ENCODE measurements at places on chromosomes 2 and 18.

GRCh38 chr2:120307482-120307881, 38.5 kb upstream of the INHBB start:
- no peak overlapping the region for H3K27ac ChIP-seq
- H3K36me3 ChIP-seq = no peaks in the 10 kb centered on the region
- DNase-seq = no peak

DNA sequence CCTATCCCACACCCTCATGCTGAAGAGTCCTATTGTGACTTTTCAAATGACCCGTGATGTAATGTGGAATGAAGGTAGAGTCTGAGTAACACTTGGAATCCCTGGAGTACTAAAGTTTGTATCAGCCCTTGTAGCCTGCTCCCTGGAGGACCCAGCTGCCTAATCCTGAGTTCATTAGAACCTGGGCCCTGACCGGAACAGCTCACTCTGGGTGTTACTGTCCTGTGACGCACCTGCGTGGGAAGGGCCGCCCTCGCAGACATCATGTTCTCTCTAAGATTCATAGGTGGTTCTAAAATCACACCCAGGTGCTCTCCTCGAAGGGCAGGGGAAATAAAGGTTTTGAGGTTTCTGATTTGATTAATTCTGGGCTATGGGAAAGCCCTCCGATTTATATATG, 62.3 kb downstream of the NCK2 start:
- H3K36me3 ChIP-seq = no peaks in the 10 kb centered on the region
- no peak overlapping the region for H3K27ac ChIP-seq
- H3K27me3 ChIP-seq = no peaks in the 10 kb centered on the region
- peaks cover 55% of the 10 kb centered on the region for H3K4me1 ChIP-seq
- DNase-seq = no peak

DNA sequence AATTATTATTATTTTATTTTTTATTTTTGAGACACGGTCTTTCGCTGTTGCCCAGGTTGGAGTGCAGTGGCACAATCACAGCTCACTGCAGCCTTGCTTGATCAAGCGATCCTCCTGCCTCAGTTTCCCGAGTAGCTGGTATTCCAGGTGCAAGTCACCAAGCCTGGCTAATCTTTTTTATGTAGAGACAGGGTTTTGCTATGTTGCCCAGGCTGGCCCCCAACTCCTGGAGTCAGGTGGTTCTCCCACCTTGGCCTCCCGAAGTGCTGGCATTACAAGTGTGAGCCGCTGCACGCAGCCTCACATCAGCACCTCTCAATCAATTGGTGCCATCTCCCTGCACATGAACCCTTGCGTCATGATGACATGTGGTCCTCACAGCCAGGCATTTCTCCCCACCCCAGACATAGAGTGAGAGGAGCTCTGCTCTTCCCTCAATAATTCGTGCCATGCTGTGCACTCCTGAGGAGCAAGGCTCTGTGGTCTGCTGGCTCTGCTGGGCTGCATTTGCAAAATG, 5.9 kb downstream of the INPP5D start:
- H3K27me3 ChIP-seq = no peaks in the 10 kb centered on the region
- no peak overlapping the region for H3K4me3 ChIP-seq
- H3K36me3 ChIP-seq = no peaks in the 10 kb centered on the region
- DNase-seq = peak; percentile 77
- H3K27ac ChIP-seq = no peak overlapping the region

- no peak overlapping the region for H3K27ac ChIP-seq
- no peaks in the 10 kb centered on the region for H3K4me1 ChIP-seq
- H3K36me3 ChIP-seq = no peaks in the 10 kb centered on the region
- no peaks in the 10 kb centered on the region for H3K27me3 ChIP-seq
Observed at GRCh38 chr2:98839292-98839691, 96.7 kb downstream of the CRACDL start.

- no peaks in the 10 kb centered on the region for H3K36me3 ChIP-seq
- no peak for DNase-seq
- H3K4me1 ChIP-seq = no peaks in the 10 kb centered on the region
- no peaks in the 10 kb centered on the region for H3K27me3 ChIP-seq
- no peak overlapping the region for H3K27ac ChIP-seq
Observed at GRCh38 chr2:208042450-208042849, 17.1 kb upstream of the PLEKHM3 start.

GRCh38 chr18:45852631-45853030, 27.2 kb downstream of the SIGLEC15 start:
- no peak for DNase-seq
- no peaks in the 10 kb centered on the region for H3K27me3 ChIP-seq
- H3K4me1 ChIP-seq = no peaks in the 10 kb centered on the region
- H3K27ac ChIP-seq = no peak overlapping the region

GRCh38 chr2:433216-433615, 145.3 kb upstream of the ALKAL2 start:
- H3K36me3 ChIP-seq = no peaks in the 10 kb centered on the region
- no peak overlapping the region for H3K27ac ChIP-seq
- H3K4me1 ChIP-seq = no peaks in the 10 kb centered on the region
- no peak overlapping the region for H3K4me3 ChIP-seq

- H3K4me3 ChIP-seq = no peak overlapping the region
- no peak for DNase-seq
- H3K4me1 ChIP-seq = peaks cover 38% of the 10 kb centered on the region
- no peaks in the 10 kb centered on the region for H3K36me3 ChIP-seq
- H3K27ac ChIP-seq = peak overlapping the region; percentile 4
Observed at GRCh38 chr18:34991152-34991551, 50.1 kb upstream of the MAPRE2 start.

DNA sequence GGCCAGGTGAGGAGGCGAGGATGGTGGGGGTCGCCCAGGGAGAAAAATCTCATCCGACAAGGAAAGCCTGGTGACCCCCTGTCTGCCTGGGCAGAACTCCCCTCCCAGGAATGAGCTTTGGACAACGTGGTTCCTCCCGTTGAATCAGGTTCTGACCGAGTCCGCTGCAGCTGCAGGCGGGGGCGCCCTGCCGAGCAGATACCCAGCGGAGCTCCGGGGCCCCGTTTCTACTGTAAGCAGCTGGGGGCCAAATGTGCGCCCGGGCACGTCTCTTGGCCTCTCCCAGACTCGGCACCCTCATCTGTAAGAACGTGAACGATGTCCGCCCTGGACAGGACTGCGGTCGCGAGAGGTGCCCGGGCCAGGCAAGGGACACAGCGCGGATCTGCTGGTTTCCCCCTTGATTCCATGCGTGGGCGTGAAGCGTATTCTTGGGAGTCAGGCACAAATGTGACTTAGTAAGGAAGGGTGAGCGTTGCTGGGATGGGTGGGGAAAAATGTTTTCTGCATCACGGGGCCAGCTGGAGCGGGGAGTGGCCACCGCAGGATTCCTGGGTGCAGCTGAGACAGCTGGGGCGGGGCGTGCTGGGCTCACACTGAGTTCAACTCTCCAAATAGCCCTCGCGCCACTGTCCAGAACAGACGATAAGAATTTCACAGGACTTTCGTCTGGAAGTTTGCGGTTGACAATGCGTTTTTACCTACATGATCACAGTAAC, 20.2 kb upstream of the TUBB6 start:
- no peak for DNase-seq
- peaks cover 21% of the 10 kb centered on the region for H3K4me1 ChIP-seq
- H3K36me3 ChIP-seq = no peaks in the 10 kb centered on the region
- H3K27ac ChIP-seq = peak overlapping the region; percentile 75

DNA sequence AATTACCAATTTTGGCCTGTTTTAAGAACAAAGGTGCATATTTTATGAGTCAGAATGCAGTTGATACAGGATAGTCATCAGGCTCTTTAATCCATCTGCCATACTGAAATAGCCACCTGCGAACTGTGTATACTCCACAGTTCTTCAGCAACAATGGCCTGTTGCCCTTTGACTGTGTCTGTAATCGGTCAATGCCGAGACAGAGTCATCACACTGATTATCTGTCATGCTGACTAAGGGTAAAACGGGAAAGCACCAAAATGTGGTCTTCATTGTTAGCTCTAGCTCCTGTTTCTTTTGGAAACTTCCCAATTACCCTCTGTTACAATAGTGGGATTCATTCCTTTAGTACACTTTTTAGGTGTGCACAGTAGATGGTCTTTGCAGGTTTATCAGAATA, 871.7 kb downstream of the DPP10 start:
- H3K27ac ChIP-seq = no peak overlapping the region
- H3K36me3 ChIP-seq = no peaks in the 10 kb centered on the region
- H3K27me3 ChIP-seq = no peaks in the 10 kb centered on the region
- H3K4me3 ChIP-seq = no peak overlapping the region

DNA sequence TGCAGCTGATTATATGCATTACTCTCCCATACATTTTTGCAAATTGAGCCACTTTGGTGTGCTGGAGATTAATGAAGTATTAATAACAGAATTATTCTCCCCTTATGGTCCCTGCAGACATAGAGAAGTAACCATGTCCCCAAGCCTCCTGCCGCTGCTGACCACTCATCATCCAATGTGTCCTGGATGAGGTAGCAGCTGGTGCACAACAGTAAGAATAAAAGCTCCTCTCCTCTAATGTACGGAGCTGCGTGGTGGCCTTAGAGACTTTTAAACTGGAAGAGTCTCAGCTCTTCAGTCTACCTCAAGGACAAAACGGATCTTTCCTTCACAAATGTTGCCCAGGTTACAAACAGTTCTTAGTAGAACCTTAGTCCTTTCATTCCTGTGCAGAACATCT, 37.7 kb downstream of the TPO start:
- H3K4me3 ChIP-seq = no peak overlapping the region
- no peaks in the 10 kb centered on the region for H3K36me3 ChIP-seq
- H3K27ac ChIP-seq = no peak overlapping the region
- DNase-seq = no peak

GRCh38 chr2:238700506-238701340, 147.2 kb upstream of the TWIST2 start:
- peaks cover 10% of the 10 kb centered on the region for H3K4me1 ChIP-seq
- no peaks in the 10 kb centered on the region for H3K36me3 ChIP-seq

GRCh38 chr2:3469486-3469885, 49.8 kb downstream of the ADI1 start:
- H3K27me3 ChIP-seq = no peaks in the 10 kb centered on the region
- H3K4me1 ChIP-seq = peaks cover 16% of the 10 kb centered on the region
- peak overlapping the region; percentile 73 for H3K27ac ChIP-seq
- H3K4me3 ChIP-seq = no peak overlapping the region
- DNase-seq = no peak
- no peaks in the 10 kb centered on the region for H3K36me3 ChIP-seq

DNA sequence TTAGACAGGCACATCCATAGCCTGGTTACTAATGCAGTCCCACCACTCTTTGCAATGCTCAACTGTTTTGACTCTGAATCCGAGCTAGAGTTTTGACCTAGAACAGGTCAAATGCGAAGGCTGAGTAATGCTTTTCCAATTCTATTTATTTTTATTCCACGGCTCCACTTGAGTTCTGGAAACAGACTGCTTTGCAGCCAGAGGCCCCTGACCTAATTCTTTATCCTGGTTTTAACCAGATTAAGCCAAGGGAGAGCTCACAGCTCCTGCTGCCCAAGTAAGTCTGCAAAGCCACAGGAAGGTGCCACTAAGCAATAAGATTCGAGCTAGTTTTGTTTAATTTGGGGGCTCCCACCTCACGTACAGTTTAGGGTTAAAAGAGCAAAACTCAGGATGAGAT, 51.4 kb downstream of the MREG start:
- no peak overlapping the region for H3K4me3 ChIP-seq
- H3K27me3 ChIP-seq = no peaks in the 10 kb centered on the region
- H3K4me1 ChIP-seq = no peaks in the 10 kb centered on the region
- no peak overlapping the region for H3K27ac ChIP-seq
- no peaks in the 10 kb centered on the region for H3K36me3 ChIP-seq
- DNase-seq = no peak
